COR-L47 (cell line): ENCODE measurements at places on chromosomes 2 and 18.

- no peak for DNase-seq
Observed at GRCh38 chr2:128489526-128490273, 171.0 kb upstream of the HS6ST1 start.

GRCh38 chr18:46754188-46754587 is 2.7 kb downstream of the ST8SIA5 start:
- no peak for DNase-seq

DNA sequence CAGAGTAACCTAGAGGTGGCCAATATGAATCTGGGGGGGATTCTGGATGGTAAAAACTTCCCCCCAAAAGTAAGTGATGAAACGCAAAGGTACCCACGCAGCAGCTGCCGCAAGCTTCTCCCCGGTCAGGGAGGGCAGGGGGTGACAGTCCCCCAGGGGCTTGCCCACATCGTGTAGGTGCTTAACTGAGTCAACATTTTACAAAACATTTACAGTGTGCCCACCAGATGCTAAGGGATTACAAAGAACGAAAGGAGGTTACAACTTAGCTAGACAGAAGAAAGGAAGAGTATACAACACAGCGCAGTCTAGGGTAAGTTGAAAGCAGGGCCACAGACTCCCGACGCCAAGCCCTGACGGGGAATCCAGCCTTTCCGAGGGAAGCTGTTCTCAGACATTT is 45.6 kb downstream of the LPIN2 start:
- no peak for DNase-seq

DNA sequence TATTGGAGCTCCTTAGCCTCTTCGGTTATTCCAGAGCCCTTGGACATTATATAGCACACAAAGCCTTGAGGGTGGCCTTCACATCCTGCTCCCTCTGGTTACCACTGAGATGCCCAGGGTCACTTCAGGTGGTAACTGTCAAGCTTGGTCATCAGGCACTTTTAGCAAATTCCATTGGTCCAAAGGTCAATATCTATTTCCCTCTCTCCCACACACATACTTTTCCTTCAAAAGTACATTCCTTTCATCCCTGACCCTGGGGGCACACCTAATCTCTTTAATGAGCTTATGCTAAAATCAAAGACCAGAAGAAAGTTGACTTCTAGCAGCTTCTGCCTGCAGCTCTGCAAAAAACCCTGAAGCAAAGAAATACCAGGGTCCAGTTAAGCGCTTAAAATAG is 172.0 kb upstream of the NRP2 start:
- no peak for DNase-seq

GRCh38 chr18:64091526-64091925 is 57.4 kb downstream of the LINC00305 start:
- no peak for DNase-seq

DNA sequence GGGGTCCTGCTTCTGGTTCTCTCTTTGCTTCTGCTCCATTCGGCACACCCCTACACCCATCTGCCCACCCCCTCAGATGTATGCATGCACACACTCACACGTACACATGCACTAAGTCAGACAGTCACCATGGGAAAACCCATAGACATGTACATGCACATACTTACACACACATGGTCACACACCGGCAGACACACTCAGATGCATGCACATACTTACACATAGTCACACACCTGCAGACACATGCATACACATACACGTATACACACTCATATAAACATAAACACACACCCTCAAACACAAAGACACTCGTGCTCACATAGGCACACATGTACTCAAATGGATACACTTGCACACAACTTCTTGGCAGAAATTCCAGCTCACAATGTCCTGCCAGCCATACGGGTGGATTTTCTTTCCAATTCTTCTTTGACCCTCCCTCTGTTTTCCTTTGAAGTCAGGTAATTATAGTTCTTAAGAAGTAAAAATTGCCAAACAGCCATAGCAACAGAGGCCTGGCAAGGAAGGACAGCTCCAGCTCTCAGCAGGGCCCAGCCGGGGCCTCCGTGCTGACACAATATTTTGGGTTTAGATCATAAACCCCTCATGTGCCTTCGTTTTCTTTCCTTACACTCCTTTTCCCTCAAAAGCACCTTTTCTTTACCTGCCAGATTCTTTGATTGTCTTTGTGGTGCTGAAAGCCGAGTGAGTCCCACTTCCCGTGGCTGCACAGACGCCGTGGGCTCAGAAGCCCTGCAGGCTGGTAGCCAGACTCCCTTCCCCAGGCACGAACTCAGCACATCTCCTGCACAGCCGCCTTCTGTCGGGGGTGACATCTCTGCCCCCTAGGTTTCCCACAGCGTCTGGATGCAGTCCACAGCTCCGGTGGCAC is 195.7 kb downstream of the ARL4C start:
- no peak for DNase-seq

GRCh38 chr18:76349067-76349715 is 145.9 kb downstream of the ZNF516 start:
- peak; percentile 89 for DNase-seq

- no peak for DNase-seq
Observed at GRCh38 chr2:140262908-140263307, 1482.7 kb upstream of the NXPH2 start.

DNA sequence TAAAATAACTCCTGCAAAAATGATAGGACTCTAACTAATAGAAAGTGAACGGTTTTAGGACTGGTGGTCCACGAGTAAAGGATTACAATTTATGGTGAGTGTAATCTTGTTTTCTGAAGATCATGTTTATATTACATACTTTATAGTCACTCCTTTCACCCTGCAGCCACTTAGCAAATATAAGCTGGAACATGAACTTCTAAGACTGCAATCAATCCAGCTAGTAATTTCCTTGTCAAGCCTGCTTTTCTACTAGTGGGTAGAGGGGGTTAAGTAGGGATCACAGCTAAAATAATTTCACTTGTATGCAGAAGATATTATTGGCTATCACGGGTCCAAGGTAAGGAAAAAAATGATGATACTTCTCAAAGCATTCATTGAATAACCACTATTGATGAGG is 125.5 kb upstream of the NETO1 start:
- DNase-seq = no peak

GRCh38 chr2:105849431-105850179 is 104.9 kb downstream of the NCK2 start:
- DNase-seq = peak; percentile 63

GRCh38 chr2:1234731-1235308 is 178.4 kb upstream of the TPO start:
- no peak for DNase-seq

GRCh38 chr18:47772374-47773248 is 157.8 kb downstream of the SMAD2 start:
- DNase-seq = peak; percentile 75
